ENCODE measurements at places on chromosomes 13 and 19.

- DNase-seq, result no peak
These were observed 8.6 kb upstream of the FKRP start for GRCh38 chr19:46737298-46737654.

GRCh38 chr19:38284422-38284821, 19.6 kb upstream of the C19orf33 start:
- no peak for DNase-seq

- DNase-seq, result no peak
These were observed 44.3 kb downstream of the ZNF585A start for GRCh38 chr19:37127999-37128820.

DNA sequence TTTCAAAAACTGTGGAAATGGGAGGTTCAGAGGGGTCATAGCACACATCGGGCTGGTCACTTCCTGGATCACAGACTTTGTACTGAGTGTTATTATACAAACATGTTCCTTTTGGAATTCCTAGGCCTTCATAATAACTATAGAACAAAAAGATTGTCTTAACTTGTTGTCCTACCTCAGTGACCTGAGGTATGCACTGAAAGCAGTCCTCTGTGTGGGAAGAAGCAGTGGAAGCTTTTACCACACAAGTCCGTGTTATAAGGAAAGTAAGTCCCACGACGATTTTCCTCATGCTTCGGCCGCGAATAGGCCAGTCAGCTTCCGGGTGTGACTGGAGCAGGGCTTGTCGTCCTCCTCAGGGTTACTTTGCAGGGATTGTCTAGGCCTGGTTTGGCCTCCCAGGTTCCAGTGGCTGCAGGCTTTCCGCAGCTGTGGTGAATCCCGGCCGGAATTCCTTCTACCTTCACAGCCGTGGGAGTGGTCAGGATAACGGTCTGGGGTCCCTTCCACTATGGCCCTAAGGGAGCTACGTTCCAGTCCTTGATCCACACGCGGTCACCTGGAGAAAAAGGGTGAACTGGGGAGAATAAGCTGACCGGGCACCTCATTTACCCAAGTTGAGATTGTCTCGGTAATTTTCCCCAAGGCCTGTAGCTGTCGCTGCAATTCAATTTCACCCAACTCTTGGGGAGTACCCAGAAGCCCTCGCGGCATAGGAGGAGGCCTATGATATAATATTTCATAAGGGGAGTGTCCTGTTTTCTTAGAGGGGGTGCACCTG, 16.0 kb downstream of the NAPSA start:
- DNase-seq, result no peak

DNA sequence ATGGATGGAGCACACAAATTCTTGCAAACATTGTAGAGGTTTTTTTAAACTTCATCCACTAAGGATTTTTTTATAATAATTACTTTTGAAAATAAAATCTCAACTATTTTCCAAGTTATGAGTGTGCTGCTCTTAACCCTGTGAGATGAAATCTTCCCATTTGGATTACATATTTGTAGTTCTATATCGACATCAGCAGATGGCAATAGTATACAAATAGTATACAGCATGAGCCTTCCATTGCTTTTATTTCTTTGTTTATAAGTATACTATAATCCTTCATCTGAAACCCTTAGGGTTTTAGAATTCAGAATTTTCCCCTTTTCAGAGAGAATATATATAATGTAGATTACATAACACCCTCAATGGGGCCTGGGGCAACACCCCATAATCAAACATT, 70.5 kb downstream of the GJA3 start:
- no peak for DNase-seq

GRCh38 chr19:16076958-16077611, 790 bp downstream of the TPM4 start:
- no peak for DNase-seq

DNA sequence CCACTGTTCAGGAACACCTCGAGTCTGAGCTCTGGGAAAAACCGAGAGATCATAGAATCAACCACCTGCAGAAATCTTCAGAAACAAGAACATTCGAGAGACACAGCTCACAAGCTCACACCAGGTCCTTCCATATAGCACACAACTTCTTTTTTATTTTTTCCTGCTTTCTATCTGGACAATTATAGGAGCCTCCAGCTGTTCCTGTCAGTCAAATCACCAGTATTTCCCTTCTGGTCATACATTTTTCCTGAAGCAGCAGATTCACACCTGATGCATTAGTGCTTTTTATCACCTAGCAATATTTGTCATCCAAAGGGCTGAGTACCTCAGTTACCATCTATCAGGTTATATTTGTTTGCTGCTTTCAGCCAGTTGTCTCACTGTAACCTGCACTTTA, 323.5 kb downstream of the FOXO1 start:
- DNase-seq, result no peak

- no peak for DNase-seq
These were observed 7.2 kb downstream of the GAS6 start for GRCh38 chr13:113856716-113857065.

DNA sequence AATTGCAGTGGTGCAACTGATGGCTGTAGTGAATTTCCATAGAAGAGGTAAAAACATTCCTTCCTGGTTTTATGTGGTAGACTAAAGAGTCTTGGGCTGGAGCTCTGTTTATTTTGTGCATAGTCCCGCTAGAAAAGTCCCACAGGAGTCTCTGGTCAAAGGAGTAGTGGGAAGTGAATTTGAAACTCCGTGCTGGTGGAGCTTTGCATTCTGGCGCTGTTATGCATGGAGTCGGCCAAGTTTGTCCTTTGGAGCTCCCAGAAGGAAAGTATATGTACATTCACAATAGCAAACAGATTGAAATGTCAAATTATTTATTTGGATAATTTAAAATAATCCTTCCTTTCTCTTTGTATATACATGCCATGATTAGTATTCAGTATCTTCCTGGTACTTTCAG, 296.5 kb downstream of the LMO7 start:
- no peak for DNase-seq

DNA sequence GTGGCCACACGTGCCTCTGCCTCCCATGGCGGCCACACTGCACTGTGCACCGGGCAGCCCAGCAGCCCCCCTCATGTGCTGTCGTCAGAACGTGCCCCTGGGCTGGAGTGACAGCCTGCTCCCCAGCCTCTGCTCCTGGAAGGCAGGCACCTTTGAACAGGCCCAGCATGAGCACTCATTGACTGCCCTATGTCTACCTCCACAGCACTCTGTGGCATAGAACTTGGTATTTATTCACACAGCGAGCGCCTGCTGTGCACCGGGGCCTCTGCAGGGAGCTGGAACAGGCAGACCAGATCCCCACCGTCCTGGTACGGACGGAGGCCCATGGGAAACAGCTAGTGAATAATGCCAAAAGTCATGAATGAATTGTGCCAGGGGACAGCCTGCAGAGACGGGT, 53.7 kb downstream of the DPF1 start:
- no peak for DNase-seq

- no peak for DNase-seq
These were observed 53.1 kb downstream of the C13orf46 start for GRCh38 chr13:113920606-113921286.

Data from HuH-7 (cell line).